ENCODE measurements at places on chromosomes 3 and 15. TPM values are rescaled to one million over a fixed set of nuclear protein-coding genes. Genes with fewer than 3 reads are reported as not detected.

The CADM2 gene
- total RNA-seq: 22.3 TPM

The SCAMP2 gene
- total RNA-seq: 206 TPM

The ZNF80 gene
- total RNA-seq: not detected

The CLDN16 gene
- total RNA-seq: not detected

The SPINK8 gene
- total RNA-seq: not detected

The CYP8B1 gene
- not detected for total RNA-seq

The CORO2B gene
- 9.1 TPM for total RNA-seq

The MYH15 gene
- total RNA-seq: 0.38 TPM

The C3orf70 gene
- total RNA-seq: 4.1 TPM

The PLA1A gene
- 0.70 TPM for total RNA-seq

Measured in Peyer's patch (tissue), 4 donors.